Dorsolateral prefrontal cortex (tissue), 122 donors: ENCODE measurements at places on chromosomes 2 and 18.
A peak's percentile ranks its signal among the peaks of the same experiment; 100 is the strongest.

DNA sequence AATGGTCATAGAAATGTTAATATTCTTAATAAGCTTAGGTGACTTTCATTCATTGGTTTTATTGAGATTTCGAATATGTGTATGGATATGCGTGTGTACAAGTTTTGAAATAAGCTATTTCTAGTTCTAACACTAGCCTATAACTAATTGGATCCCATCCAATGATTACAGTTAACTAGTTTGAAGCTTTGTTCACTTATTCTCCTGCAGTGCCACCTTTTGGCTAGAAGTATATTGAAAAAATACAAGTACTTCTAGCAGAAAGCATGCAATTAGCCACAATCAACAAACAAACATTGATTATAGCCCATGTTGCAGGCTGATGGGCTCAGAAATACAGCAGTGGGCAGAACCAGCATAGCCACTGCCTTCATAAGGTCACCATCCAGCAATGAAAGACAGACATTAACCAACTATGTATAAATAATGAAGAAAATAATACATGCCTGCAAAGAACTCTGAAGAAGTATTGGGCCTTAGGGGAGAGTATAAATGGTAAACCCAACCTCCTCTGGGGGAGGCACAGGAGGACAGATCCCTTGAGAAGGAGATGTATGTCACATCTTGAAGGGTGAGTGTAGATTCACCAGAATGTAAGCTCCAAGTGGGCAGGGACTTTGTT is 5.1 kb upstream of the PIEZO2 start:
- DNase-seq: no peak

- DNase-seq: no peak
Measured at GRCh38 chr18:34320267-34320666, 95.6 kb upstream of the NOL4 start.

GRCh38 chr2:241496904-241497877 is 11.2 kb downstream of the STK25 start:
- DNase-seq: no peak

DNA sequence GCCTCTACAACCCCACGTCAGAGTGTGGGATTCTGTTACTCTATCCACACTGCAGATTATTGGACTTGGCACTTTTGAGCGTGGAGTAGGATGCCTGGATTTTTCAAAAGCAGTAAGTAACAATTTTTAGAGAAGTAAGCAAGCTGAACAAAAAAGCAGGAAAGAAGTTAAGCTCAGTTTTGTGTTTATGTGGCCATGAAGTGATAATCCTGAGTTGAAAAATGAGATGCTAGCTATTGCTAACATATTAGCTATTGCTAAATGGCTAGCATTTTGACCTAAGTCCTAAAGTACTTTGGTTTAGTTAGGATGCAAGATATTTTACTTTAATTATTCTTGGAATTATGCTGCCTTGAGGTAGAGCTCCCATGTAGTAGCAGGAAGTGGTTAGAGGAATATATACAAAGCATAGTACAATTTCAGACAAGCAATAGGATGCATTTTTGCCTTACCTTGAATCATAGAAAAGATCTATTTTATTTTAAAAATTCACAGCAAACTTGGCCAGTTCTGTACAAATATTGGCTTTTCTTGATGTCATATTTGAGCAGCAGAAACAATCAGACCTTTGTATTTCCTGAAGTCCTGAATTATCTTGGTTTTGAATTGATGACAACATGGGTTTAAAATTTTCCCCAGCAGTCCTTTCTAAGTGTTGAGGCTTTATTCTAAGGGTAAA is 74.6 kb downstream of the COX7A2L start:
- DNase-seq: no peak

- DNase-seq: no peak
Measured at GRCh38 chr2:216862628-216863398, 2.9 kb upstream of the TNP1 start.

DNA sequence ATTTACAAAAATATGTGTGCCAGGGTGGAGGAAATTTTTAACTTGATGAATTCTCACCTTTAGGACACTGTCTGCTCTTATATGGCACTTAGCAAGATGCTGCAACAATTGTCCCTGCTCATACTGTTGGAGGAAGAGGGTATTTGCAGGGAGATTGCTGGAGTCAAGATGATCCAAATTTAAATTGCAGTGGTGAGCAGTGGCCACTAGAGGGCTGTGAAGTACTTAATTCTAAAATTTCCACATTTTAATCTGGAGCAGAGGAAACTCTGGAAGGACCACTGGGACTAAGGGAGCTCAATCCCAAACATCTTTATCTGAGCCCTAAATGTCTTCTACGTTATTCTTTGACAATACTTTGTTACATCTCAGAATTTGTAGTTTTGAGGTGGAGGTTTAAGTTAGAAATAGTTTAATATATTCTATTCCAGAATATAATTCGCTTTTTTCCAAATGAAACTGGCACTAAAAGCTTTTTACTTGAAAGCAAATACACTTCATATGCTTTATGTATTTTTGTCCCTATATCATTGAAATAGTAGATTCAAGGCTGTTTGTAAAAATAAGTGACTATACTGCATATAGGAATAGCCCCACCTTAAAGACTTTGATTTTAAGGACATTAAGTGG is 33.0 kb upstream of the PTH2R start:
- no peak for DNase-seq

DNA sequence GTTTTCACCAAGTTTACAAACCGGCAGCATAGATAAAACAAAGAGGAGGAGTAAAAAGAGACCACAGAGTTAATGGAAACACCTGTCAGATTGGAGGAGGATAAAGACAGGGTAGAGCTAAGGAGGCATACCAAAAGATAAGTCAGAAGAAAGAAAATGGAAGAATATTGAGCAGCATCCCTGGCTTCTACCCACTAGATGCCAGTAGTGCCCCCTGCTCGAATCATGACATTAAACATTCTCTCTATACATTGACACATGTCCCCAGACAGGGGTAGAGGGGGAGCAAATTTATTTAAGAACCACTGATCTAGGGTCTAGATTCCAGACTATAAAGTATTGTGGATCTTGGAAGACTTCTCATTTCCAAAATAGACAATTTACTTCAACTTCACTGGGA is 159.8 kb upstream of the ETAA1 start:
- DNase-seq: no peak

DNA sequence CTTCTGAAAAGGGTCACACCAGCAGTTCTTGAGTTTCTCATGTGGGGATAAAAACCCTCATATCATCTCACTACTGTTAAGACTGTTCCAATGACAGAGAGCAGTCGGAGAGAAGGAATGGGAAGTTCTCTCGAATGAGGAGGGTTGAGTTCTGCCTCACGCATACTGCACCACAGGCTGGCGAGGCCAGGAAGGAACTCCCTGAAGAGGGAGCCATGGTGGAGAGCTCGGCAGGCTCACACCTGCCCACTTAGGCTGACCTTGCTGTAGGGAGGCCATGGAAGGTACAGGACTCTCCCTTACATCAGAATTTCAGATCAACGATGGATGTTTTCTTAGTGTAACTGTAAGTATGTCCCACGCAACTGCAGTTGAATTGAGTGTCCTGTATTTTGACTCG is 64.6 kb downstream of the RALBP1 start:
- DNase-seq: no peak

GRCh38 chr2:41965909-41966295 is 81.9 kb upstream of the PKDCC start:
- DNase-seq: no peak

DNA sequence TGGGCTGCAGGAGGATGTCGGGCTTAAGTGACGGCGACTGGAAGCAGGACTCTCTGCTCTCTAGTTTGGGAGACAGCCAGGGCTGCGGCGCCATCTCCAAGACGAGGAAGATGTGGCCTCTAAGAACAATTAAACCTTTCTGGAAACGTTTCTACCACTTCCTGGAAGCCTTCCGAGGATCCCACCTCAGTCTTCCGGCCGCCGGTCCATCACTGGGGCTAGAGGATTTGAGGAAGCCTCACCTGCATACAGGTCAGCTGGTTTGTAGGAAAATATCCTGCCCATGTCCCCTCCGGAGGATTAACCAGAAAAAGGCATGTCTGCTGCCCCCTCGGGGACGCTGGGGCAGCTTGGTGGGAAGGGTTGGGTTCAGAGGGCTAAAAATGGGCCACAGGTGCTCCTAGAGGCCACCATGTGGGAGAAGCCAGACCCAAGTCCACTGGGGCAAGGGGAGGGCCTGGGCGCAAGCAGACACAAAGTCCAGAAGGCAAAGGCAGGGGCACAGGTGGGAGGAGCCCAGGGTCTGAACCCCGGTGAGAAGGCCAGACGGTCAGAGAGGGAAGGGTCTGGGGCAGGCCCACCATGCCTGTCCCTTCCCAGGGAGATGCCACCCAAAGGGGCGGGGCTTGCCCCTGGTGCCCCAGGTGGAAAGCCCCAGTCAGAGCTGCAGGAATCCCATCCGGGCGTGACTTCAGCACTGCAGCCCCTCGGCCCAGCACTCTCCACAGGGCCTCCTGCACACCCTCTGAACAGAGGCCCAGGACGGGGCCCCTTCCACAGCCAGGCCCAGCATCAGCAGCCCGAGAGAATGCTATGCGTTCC is 82.2 kb upstream of the ID2 start:
- no peak for DNase-seq

DNA sequence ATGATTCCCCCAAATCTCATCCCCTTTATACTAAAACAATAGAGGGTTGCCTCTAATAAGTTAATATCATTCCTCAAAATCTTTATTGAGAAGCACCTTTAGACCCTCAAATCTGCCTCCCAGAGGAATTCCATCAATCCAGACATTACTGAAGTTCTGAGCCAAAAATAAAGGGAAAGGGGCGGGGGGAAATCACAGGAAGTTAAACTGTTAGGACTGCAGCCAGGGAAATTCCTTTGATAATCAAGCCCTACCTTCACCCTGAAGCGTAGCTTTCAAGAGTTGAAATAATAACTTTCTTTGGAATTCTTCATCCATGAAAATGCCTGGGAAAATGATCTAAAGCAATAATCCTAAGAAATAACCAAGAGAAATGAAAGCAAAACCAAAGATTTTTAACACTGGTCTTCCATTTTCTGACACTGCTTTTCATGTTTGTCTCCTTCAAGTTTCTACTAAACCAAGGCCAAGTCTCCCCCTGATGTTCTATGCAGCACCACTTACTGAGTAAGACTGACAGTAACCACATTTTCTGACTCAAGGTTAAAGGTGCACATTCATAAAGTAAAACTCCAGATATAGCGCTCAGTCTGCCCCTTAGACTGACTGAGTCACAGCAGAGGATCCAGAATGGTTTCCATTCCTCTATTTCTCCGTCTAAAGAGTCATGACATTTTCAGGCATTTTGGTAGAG is 78.2 kb downstream of the TCF4 start:
- no peak for DNase-seq

GRCh38 chr2:180046776-180047175 is 39.7 kb upstream of the CWC22 start:
- DNase-seq: no peak

- DNase-seq: no peak
Measured at GRCh38 chr2:203857656-203858055, 9.9 kb upstream of the CTLA4 start.

DNA sequence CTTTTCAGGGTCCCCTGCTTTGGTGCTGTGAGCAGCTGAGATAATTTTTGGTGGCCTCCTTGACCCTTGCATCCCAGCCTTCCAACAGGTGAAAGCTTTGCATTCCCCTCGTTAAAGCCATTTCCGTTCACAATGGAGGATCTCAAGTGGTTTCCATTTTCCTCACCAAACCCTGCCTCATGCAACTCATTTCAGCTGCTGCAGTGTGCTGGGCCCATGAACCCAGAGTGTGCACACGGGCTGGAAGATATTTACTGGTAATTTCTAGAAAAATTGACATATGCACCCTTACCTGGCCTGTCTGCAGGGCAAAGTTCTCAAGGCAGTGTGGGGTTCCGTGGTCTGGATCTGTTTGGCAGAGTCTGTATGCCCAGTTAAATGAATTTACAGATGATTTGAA is 246.8 kb upstream of the HS6ST1 start:
- DNase-seq: no peak

DNA sequence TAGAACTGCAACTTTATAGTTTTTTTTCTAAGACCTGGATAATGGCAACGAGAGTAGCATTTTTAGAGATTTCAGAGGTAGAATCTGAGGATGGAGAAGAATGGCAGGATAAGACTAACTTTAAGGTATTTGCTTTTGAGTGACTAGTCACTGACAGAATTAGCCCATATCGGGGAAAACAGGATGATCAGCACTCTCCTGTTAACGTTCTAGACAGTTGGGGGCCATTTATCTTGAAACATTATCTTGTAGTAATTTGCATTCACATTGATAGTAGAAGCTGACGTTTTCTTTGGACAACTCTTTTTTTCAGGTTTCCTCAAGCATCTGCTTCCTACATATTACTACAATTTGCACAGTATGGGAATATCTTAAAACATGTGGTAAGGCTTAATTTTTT is 32.9 kb downstream of the NUP35 start:
- no peak for DNase-seq

GRCh38 chr2:235171550-235172031 is 219.8 kb downstream of the SH3BP4 start:
- no peak for DNase-seq

DNA sequence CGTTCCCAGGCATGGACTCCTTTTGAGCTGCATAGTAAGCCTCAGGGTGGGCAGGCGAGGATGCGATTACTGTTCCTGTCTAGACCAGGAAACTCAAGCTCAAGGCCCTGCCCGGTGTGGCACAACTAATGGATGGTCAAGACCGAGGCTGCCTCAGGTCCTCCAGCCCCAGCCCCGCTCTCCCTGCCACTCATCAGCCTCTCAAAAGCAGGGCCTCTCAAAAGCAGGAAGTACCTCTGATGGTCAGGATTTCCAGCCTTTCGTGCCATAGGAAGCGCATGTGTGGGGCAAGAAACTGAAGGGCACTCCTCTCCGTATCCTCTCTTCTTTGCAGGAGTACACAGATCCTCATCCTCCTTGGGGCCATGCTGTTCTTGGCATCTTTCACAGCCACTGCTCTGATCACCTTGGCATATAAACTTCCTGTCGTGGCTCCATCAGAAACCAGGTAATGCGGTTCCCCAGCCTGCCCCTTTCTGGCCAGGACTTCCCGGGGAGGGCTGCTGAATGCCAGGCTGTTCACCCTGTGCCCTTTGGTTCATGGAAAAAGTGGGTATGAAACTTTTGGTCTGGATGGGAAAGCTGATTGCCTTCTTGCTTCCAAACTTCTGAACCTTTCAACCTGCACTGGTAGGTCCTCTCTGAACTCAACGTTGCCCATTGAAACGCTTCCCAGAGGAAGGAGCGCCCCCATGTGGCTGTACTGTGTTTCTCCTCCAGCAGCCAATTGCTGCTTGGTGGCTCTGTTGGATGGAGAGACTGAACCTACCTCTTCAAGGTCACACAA is 82.8 kb upstream of the SEC11C start:
- peak; percentile 71 for DNase-seq

GRCh38 chr18:77146249-77147080 is 13.9 kb upstream of the MBP start:
- DNase-seq: no peak

- no peak for DNase-seq
Measured at GRCh38 chr18:23077493-23078256, 57.6 kb upstream of the CABLES1 start.

DNA sequence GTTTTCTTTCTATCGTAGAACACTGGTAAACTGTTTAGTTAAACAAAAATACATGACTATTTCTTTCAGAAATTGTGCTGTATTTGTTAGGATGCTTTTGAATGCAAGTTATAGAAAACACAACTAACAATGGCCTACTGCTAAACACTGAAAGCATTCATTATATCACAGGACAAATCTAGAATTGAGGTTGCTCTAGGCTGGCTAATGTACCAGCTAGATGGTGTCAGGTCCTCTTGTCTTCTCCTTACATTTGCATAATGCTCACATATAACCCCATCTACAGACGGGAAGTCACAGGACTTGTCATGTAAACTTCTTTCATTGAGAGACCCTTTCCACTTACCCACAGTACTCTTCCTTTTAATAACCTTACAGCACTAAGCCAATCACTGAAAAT is 586.8 kb downstream of the DSC3 start:
- no peak for DNase-seq
